ENCODE measurements at places on chromosomes 13 and 19. TPM values are rescaled to one million over a fixed set of nuclear protein-coding genes. Genes with fewer than 3 reads are reported as not detected.

Gene ZGLP1
- total RNA-seq: 6.8 TPM

Gene GNG7
- 6.3 TPM for total RNA-seq

Gene GPC5
- total RNA-seq: 3.6 TPM

Gene FFAR2
- 1.5 TPM for total RNA-seq

Gene SLC25A41
- 0.53 TPM for total RNA-seq

Gene PTPRH
- total RNA-seq: 0.76 TPM

Gene ATP4B
- total RNA-seq: 0.41 TPM

Gene RASAL3
- total RNA-seq: 1.9 TPM

Gene TGFB1
- total RNA-seq: 23.9 TPM

Gene KLHL1
- 0.88 TPM for total RNA-seq

Gene TPM4
- total RNA-seq: 341 TPM

Gene ZNF836
- 14.9 TPM for total RNA-seq

Gene ZNF586
- 33.7 TPM for total RNA-seq

Gene CKM
- 1,004 TPM for total RNA-seq

Gene MBD3L2
- total RNA-seq: not detected

Gene UBE2L5
- total RNA-seq: not detected

Gene ZNF136
- 17.4 TPM for total RNA-seq

Gene ZBTB32
- total RNA-seq: not detected

Gene APOC4
- total RNA-seq: not detected

Gene RFPL4AL1
- 0.41 TPM for total RNA-seq

Gene LRP3
- 33.0 TPM for total RNA-seq

Gene ADGRE2
- total RNA-seq: 1.3 TPM

Gene PROSER3
- total RNA-seq: 15.9 TPM

Gene XAB2
- 61.0 TPM for total RNA-seq

Gene SERPINE3
- not detected for total RNA-seq

Gene ZNF835
- total RNA-seq: 7.1 TPM

Gene FFAR1
- 0.23 TPM for total RNA-seq

Gene ZNF558
- total RNA-seq: 35.1 TPM

Gene SRRM5
- 0.06 TPM for total RNA-seq

Gene NDUFS7
- total RNA-seq: 83.7 TPM

Gene TNFRSF19
- 30.4 TPM for total RNA-seq

Gene UHRF1
- 29.1 TPM for total RNA-seq

Gene ANO8
- 12.3 TPM for total RNA-seq

All from metanephros (tissue), 2 donors.